ENCODE measurements at places on chromosomes 2 and 18.

GRCh38 chr2:152075461-152076050 is 23.3 kb downstream of the CACNB4 start:
- no peak for DNase-seq

GRCh38 chr18:58842978-58843687 is 21.5 kb upstream of the ZNF532 start:
- peak; percentile 43 for DNase-seq

DNA sequence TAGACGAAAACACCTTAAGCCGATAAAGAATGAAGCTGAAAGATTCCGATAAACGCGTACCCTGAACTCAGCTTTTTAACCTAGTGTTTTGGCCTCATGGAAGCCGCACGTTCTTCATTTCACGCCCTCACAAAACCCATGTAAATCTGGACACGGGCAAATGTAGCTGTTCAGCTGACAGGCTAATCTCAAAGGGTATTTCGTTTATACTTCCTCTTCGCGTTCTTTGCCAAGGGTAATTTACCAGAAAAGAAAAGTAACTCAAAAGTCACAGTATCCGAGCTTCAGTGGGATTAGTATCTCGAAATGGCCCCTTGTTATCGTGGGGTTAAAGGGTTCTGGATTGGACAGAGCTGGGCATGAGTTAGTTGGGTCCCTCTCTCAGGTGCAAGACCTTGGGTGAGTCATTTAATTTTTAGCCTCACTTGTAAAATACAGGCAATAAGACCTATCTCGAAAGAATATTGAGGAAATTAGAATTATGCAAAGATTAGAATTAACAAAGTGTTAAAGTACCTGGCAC is 22.0 kb upstream of the STPG4 start:
- DNase-seq = no peak

- DNase-seq = peak; percentile 51
Observed at GRCh38 chr18:61893309-61893970, 633 bp upstream of the RNF152 start.

GRCh38 chr2:11805024-11805423 is 58.6 kb downstream of the LPIN1 start:
- DNase-seq = no peak

- no peak for DNase-seq
Observed at GRCh38 chr2:134399096-134399495, 145.2 kb downstream of the MGAT5 start.

- DNase-seq = no peak
Observed at GRCh38 chr2:234958746-234959395, 7.1 kb downstream of the SH3BP4 start.

GRCh38 chr18:57780318-57780705 is 22.8 kb downstream of the ATP8B1 start:
- peak; percentile 55 for DNase-seq

DNA sequence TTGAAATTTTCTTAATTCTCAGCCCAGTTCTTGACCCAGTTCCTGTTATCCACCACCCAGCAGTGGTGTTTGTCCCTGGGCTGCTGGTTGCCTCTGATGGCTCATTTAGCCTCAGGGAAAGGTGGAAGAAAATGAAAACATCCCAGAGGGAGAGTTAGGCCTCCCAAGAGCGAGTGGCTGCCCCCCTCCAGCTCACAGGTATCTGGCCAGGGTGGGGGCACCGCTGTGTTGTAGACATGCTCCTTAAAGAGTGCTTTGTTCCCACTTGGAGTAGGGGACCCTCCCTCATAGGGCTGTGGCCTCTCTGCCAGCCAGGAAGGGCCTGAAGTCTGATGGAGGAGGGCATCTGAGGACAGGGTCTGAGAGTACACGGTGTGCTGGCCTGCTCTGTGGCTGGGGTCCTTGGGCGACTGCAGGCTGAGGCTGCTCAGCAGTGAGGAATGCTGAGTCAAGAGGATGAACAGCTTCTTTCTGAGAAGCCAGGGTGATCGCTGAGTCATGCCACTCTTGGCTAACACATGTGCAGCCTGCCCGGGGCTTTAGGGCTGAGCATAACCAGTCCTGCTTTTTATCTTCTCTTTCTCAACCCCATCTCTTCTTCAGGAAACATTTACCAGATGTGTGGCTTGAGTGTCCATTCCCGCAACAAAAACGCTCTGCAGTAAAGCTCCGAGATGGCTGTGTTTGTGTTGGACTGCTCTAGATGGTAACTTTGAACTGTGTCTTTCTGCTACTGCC is 72.3 kb downstream of the IL1R2 start:
- peak; percentile 97 for DNase-seq

DNA sequence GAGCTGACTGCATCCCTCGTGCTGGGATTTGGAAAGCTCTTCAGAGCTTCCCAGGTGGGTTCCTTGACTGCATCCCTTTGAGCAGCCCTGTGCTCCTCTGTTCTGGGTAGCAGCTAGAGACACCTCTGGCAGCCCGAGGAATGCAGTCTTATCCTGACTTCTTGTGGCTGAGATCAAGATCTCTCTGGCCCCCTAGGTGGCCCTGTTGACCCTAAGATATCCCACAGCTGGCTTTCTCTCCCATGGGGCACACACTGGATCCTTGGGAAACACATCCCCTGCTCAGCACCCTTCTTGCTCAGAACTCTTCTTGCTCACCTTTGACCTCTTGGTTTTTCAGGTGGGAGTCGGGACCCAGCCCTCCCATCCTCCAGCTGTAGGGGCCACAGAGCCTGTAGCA is 237.2 kb downstream of the TSN start:
- no peak for DNase-seq

GRCh38 chr2:85662899-85663593 is 5.0 kb downstream of the SFTPB start:
- DNase-seq = peak; percentile 97

GRCh38 chr2:218658671-218659257 is 659 bp downstream of the ZNF142 start:
- peak; percentile 60 for DNase-seq

- no peak for DNase-seq
Observed at GRCh38 chr18:39863916-39864315, 2091.1 kb upstream of the PIK3C3 start.

DNA sequence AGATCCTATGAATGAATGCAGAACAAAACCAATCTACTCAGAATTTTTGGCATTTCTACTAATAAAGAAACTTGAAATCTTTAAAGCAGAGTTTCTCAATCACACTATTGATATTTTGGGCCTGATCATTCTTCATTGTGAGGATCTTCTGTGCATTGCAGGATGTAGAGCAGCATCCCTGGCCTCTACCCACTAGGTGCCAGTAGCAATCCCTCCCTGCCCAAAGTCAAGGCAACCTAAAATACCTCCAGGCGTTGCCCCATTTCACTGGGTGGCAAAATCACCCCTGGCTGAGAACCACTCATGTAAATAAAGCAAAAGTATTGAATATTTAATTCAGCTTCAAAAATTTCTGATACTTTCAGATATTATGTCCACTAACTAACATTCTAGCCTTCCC is 213.0 kb downstream of the SP3 start:
- DNase-seq = peak; percentile 18

- DNase-seq = peak; percentile 94
Observed at GRCh38 chr2:222919841-222920526, 59.1 kb downstream of the ACSL3 start.

- DNase-seq = no peak
Observed at GRCh38 chr2:179555691-179556283, 291.2 kb upstream of the SESTD1 start.

GRCh38 chr2:61456070-61456745 is 14.7 kb downstream of the USP34 start:
- no peak for DNase-seq

- no peak for DNase-seq
Observed at GRCh38 chr2:86793752-86794151, 3.0 kb upstream of the CD8A start.

- no peak for DNase-seq
Observed at GRCh38 chr2:205656461-205656860, 25.8 kb upstream of the NRP2 start.

GRCh38 chr2:68282811-68283418 is 30.6 kb upstream of the PPP3R1 start:
- peak; percentile 37 for DNase-seq

DNA sequence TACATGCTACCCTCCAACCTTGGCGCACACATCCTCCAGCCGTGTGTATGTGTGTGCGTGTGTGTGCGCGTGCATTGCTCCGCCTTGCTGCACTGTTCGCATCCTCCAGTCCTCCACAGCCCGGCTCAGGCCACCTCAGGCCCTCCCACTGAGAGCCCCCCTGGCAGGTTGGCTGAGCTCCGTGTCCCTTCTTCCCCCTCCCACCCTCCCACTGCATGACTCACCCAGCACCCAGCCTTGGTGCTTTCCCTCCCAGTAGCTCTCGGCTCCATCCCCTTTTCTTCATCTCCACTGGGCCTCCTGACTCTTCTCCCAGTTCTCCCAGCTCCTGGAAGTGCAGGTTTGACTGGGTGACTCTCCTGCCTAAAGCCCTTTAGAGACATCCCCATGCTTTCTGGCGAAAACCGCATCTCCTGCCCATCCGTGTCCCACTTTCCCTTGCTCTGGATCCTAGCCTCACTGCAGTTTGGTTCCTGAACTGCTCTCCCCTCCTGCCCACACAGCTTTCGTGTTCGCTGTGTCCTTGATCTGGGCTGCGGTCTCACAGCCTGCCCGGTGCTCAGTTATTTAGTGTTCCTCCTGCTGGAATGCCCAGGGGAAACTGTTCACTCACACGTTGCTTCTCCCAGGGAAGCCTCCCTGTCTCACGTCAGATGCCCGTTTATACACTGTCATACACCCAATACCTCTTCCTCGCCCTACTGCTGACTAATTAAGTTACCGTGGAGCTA is 4.9 kb downstream of the TMEM177 start:
- no peak for DNase-seq

GRCh38 chr2:23677836-23678235 is 249.1 kb downstream of the ATAD2B start:
- no peak for DNase-seq

- DNase-seq = no peak
Observed at GRCh38 chr2:101341421-101341820, 32.9 kb upstream of the RNF149 start.

All from M059J (cell line).